ENCODE measurements at places on chromosomes 4 and X.
A peak's percentile ranks its signal among the peaks of the same experiment; 100 is the strongest.

- peak; percentile 65 for DNase-seq
These were observed 1.0 kb downstream of the PDE5A start for GRCh38 chr4:119627267-119628255.

DNA sequence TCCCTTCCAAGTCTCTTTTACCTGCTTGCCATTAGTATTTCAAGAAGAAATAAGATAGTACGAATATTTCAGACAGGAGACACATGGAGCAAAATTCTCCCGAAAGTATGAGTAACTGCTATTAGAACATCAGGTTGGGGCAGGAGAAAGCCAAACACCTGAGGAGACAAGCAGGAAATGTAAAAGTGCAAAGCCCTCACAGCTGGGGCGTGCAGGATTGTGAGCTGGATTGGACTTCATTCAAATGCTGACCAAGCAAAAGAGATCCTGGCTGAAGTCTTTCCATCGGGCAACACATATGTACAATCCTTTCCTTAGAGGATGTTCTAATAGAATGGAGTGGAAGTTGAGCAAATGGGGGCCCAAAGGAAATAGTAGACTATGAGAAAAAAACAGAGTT is 76.8 kb downstream of the DTHD1 start:
- no peak for DNase-seq

DNA sequence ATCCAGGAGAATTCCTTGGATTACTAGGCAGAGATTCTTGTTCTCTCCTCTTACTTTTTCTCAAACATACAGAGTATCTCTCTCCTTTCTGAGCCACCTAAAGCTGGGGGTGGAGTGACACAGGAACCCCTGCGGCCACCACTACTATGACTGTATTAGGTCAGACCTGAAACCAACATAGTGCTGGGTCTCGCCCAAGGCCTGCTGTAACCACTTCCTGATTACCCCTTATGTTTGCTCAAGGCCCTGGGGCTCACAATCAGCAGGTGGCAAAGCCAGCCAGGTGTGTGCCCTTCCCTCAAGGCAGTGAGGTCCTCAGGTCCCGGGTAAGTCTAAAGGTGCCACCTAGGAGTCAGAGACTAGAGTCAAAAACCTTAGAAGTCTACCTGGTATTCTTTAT is 166.4 kb downstream of the PARM1 start:
- DNase-seq = no peak

- peak; percentile 5 for DNase-seq
These were observed 148.2 kb downstream of the COMMD8 start for GRCh38 chr4:47315346-47315745.

DNA sequence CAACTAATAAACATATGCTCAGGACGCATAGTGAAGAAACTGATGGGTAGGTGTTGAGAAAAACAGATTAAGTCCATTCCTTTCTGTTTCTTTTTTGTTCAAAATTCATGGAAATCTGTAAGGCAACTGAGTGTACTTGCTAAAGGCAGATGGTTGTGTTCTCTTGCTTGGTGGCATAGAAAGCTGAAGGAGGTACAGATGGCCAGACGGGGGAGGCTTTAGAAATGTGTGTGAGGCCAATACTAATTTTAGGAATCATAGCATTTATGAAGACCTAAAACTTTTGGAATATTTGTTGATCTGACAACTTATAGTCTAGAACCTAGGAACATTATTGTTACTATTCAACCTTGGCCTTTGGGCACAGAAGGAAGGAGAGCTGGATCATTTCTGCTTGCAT is 56.8 kb upstream of the EMCN start:
- no peak for DNase-seq

DNA sequence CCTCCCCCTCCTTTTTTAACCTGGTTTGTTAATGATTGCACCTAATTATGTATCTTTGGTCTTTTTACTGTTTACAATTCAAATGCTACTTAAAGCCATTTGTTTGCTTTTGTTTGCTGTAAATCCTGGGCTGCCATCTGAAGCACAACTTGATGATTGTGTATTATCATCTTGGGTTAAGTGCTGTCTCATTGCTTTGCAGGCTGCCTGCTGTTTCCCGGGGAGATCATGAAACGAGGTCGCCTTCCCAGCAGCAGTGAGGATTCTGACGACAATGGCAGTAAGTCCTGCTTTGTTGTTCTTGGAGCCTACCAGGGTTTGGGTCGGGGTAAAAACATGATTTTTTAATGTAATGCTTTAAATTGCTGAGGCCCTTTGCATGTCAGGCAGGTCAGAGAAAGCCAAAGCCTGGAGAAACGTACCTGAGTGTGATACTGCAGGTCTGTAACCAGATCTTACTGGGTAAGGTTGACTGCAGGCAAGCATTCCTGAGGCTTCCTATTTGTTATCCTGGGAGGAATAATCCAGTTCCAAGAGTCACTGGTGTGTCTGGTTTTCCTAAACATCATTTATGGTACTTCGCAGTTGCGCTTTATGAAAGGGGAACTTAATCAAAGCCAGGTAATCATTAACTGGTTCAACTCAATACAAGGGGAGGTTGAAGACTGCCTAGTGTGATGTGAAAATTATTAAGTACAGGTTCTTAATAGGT is 22.2 kb downstream of the JADE1 start:
- DNase-seq = no peak

- DNase-seq = no peak
These were observed 16.9 kb downstream of the SYNPO2 start for GRCh38 chr4:118905566-118905965.

DNA sequence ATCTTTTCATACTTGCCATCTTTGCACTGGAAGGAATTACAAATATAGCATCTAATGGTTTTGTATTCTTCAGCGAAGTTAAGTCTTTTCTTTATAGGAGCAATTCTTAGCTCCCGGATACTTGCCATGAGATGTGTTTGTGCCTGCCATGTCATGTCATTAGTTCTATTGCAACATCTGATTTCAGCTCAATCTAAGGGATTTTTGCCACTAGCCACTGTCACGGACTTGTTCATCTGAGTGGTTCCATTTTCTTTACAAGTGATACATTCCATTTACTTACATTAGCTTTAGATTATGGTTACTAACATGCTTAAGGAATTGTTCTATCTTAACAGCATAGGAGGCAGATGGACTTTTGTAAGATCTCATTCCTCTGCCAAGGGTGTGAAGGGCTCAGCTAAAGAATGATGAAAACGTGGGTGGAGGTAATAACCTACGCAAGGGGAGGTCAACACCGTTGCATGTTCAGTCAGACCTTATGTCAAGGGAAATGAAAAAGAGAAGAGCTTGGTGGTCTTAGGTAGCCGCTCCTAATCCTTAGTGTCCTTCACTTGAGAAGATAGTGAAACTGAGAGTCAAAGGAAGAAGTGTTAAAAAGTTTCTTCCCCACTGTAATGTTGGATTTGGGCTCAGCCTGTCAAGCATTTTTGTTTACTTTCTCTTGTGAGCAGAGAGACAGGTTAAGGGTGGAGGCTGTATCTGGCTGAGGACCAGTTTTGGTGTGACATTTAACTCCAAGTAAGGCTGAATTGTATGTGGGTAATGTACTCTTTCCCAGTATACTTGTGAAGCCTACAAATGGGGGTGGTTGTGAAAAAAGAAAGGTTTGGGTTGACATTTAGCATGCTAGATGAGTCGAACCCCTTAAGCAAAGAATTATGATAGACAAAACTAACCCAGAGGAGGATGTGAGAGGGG is 3.6 kb upstream of the KLHL2 start:
- DNase-seq = no peak

DNA sequence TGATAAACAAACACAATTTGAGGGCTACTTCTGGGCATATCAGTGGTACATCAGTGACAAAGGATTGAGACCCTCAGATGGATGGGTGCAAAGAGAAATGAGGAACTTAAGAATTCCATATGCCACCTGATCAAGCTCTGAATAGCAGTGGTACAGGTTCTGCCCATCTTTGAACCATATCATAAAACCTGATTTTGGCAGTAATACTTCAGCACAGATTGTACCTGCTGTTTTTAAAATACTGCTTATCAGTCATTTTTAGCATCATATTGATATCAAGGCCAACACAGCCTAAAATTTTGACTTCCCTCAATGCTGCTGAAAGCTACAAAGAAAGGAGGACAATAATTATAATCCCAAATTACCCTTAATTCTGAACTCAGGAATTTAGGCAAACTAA is 41.5 kb downstream of the ANK2 start:
- DNase-seq = no peak

DNA sequence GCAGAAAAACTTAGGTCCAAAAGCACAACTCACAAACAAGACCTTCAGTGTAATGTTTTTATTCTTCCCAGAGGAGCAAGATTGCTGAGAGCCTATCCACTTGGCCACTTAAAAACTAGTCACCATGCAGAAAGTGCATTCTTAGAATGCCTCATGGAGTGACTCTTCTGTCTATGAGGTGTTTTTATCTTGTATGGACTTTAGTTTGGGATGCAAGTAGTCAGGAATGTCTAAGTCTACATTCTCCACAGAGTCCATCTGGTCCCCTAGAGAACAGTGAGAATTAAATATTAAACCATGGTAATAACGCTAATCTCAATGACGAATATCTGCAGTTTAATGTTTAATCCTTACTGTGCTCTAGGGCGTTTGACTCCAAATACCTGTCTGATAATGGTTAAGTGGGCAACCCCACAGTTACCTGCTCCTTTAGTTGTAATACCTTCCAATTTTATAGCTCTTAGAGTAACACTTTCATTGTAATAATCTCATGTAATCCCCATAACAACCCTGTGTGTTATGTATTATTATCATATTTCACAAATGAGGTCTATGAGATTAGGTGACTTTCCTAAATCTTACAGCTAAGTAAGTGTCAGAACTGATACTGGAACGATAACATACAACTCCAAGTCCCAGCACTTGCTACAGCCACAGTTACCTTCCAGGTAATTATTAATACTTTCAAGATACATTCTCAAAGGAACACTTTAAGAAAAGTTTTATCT is 235.6 kb upstream of the JADE1 start:
- DNase-seq = no peak

DNA sequence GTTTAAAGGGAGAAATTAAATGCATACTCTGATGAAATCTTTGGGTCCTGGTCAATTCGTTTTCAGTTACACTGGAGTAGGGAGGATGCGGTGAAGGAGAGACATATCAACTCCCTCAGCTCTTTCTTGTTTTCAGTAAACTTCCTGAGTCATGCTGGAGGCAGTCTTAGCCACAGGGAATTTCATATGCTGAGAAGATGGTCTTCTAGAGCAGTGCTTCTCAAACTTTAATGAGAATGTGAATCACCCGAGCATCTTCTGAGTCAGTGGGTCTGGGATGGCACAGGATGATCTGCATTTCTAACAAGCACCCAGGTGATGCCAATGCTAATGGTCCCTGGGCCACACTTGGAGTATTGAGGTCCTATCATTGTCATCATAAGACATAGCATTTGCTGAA is 214.5 kb downstream of the KIT start:
- no peak for DNase-seq

DNA sequence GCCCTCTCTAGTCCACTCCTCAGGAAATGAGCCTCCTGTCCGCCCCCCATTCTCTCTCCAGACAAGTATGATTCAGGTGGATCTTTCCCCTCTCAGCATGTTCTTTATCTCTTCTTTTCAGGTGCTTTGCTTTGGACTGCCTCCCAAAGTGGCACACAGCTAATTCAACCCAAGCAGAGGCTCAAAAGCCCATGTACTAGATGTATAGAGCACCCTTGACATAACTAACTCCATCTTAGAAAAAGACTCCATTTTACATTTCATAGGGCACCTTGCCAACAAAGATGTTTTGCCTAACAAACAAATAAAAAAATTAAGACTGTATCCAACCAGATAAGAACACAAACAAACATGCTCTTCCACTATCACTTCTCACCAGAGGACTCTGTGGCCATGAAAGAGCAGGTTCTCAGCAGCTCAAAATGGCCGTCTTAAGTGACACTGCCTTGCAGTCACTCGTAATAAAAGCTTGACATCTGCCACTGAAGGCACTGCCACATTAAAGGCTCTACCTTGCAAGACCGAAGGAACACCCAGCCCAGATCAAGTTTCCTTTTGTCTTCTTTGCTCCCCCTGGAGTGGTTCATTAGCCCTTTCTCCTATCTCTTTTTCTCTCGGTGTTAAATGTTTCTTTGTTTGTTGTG is 84.9 kb upstream of the TAB3 start:
- no peak for DNase-seq

DNA sequence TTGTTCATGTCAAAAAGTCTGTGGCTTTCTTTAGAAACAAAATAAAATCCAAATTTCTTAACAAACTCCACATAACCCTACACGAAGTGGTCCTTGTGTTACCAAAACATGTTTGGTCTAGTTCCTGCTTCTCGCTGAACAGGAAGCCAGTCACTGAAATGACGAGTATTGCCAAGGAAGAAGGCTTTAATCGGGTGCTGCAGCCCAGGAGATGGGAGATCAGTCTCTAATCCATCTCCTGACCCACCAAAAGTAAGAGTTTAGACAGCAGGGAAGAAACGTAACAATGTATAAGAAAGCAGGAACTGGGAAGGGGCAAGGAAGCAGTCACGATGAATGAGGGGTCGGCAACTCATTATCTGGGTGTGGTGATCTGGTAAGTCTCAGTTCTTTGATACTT is 144.6 kb upstream of the MAP9 start:
- DNase-seq = no peak

- DNase-seq = no peak
These were observed 135.7 kb downstream of the AASDH start for GRCh38 chr4:56251556-56251955.

DNA sequence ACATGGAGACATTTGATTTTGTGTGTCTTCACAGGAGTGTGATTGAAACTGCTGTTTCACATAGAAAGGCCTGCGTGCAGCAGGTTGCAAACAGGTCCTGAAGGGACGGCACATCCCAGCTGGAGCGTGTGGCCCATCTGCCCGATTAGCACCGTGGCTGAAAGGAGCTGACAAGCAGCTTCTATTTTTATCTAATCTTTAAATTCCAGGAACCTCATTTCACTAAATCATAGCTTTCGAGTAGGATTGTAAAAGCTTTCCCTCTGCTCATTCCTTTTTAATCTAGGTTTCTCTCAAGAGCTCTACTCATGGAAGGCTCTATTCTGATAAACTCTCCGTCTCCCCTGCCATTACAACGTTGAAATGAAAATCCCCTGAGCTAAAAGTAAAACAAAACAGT is 106.8 kb downstream of the FSTL5 start:
- DNase-seq = no peak

GRCh38 chr4:47714269-47714668 is 123.6 kb downstream of the CORIN start:
- no peak for DNase-seq

GRCh38 chrX:43510209-43510608 is 145.9 kb upstream of the MAOA start:
- no peak for DNase-seq

DNA sequence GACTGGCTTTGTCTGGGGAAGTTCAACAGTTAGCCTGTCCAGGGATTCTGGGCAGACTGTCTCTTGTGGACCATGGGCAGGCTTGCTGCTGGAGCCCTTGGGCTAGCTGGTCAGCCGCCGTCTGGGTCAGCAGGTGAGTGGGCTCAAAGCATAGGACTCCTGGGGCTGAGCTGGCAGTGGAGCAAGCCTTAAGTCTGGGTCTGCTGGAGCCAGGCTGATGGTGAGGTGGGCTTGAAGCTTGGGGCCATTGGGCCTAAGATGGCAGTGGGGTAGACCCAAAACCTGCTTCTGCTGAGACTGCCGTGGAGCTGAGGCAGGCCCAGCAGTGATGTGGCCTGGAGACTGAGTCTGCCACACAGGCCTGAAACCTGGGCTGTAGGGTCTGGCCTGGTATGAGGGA is 645.1 kb downstream of the RAPGEF2 start:
- no peak for DNase-seq

- no peak for DNase-seq
These were observed 20.4 kb downstream of the WDR13 start for GRCh38 chrX:48617542-48618340.

Data from RWPE1 (cell line).